ENCODE measurements at places on chromosomes 3 and 15. TPM values are rescaled to one million over a fixed set of nuclear protein-coding genes. Genes with fewer than 3 reads are reported as not detected.
A peak's percentile ranks its signal among the peaks of the same experiment; 100 is the strongest.

GRCh38 chr3:43926055-43926454, 235.3 kb downstream of the ABHD5 start:
- DNase-seq: no peak

DNA sequence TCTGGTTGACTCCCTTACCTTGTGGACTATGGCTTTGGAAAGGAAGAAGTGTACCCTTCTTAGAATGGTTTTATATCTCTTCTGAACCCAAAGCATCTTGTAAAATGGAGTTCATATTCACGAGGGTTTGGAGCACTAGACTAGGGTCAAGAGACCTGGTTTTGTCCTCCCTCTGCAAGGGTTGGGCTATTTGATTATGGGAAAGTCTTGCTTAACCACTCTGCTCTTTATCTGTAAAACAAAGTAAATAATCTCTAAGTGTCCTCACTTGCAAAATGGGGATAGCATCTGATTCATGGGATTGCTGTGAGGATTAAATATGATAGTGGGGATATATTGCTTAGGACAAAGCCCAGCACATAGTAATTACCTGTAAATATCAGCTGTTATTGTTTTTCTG, 17.9 kb upstream of the SLC2A2 start:
- DNase-seq: no peak

- DNase-seq: no peak
Measured at GRCh38 chr3:80424951-80425350, 657.2 kb upstream of the ROBO1 start.

DNA sequence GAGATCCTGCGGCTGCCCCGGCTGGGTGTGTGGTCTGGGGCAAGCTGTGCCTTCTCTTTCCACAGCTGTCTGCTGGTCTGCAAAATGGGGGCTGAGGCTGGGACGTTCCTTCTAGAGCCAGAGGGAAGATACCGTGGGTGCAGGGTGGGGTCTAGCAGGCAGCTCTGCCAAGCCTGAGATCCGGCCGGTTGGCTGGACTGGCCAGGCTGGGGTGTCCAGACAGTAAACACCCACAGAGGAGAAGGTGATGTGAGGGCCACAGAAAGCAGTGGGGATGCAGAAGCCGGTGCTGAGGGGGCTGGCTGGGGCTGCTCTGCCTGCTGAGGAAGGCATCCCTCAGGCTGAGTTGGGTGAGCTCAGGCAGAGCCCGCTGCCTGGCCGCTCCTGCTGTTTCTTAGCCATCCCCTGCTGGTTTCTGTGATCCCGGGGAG, 46.1 kb downstream of the FBLN2 start:
- DNase-seq: no peak

DNA sequence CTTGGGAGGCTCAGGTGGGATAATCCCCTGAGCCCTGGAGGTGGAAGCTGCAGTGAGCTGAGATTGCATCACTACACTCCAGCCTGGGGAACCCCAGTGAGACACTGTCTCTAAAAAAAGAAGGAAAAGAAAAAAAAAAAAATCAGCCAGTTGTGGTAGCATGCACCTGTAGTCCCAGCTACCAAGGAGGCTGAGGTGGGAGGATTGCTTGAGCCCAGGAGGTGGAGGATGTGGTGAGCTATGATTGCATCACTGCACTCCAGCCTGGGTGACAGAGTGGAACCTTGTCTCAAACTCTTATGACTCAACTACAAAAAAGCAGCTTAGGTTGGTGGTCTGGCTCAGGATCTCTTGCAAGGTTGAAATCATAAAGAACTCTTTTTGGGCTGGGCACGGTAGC, 19.3 kb upstream of the GPX1 start:
- peak; percentile 54 for DNase-seq

DNA sequence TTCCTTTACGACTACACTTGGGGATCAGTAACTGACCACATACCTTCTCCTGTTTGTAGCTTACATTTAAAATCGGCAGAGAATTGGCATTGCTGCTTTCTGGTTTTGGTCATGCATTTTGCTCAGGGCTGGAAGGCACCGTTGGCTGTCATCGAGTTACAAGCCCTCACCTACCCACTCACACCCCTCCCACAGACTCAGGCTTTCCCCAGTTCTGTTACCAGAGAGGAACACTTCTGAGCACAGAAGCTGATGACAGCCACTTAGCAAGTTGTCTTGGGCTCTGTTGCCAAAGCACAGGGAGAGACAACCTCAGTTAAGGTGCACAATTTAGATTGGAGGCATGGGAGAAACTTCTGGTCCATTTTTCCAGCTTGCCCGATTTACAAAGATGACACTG, 204.8 kb upstream of the TOPAZ1 start:
- no peak for DNase-seq

- no peak for DNase-seq
Measured at GRCh38 chr3:15941958-15942357, 144.2 kb upstream of the ANKRD28 start.

- DNase-seq: no peak
Measured at GRCh38 chr3:48826451-48826850, 21.2 kb downstream of the PRKAR2A start.

- DNase-seq: no peak
Measured at GRCh38 chr15:44193651-44194322, 1.3 kb downstream of the FRMD5 start.

GRCh38 chr15:69319384-69320375, 21.0 kb downstream of the PAQR5 start:
- no peak for DNase-seq

GRCh38 chr3:107992976-107993684, 97.7 kb downstream of the CD47 start:
- DNase-seq: no peak

- DNase-seq: peak; percentile 64
Measured at GRCh38 chr3:191328962-191329653, at the start of gene CCDC50. Gene CCDC50, plus strand, starts transcription at chr3:191329394. Its CDS starts 281 bp downstream, at chr3:191329675.

- DNase-seq: no peak
Measured at GRCh38 chr3:4824926-4825325, 154.3 kb upstream of the BHLHE40 start.

DNA sequence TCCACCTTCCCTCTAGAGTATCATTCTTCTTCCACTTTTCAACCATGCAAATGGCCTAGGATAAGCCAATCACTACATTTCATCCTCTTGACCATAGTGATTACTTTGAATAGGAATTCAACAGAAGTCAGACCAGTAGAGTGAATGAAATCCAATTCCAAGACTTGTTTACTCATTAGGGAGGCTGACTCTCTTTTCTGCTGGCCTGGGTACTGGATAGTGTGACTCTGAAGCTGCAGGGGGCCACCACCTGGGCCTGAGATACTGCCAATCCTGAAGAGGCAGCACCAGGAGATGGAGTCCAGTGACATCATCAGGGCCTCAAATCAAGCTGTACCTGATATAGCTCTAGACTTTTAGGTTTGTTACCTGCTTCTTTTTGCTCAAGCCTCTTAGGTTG, 7.0 kb upstream of the FSTL1 start:
- no peak for DNase-seq

DNA sequence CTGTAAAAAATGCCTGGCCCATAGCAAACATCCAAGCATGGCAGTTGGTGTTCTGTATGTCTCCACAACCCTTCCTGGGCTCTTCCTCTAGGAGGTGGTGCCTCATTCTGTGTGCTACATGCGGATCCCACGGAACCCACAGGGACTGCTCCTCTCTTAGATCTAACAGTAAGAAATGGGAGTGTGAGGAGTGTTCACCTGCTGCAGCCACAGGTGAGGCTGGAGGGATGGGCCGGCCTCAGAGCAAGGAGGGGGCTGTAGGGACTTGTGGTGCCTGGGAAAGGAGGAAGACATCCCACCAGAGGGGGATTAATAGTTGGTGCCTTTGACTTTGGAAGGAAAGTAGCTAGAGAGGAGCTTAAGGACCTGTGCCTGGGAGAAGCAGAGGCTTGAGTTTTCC, 22.2 kb downstream of the SEMA3G start:
- no peak for DNase-seq

GRCh38 chr15:51190424-51191068, 95.8 kb upstream of the TNFAIP8L3 start:
- DNase-seq: no peak

DNA sequence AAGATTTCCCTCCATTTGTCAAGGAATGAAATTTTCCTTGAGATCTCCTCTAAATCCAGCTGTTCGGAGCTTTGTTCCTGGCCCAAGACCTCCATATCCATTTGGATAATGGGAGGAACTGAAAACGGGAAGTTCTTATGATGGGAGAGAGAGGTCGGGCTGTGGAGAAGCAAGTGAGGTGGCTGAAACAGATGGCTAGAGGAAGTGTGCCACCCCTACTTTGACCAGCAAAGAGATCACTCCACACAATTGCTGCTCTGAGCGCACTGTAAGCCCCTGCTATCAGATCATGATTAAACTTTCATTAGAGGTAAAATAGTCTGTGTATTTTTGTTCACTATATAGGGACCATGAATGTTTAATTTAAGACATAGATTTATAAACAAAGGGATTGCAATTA, at the start of gene MINDY4B:
TSS of gene MINDY4B (minus strand) at position 101 of the 400 bp plus-strand sequence. CDS start at position 101, 0 bp downstream.
- DNase-seq: no peak

GRCh38 chr3:179174898-179175297, 26.7 kb downstream of the PIK3CA start:
- DNase-seq: no peak

DNA sequence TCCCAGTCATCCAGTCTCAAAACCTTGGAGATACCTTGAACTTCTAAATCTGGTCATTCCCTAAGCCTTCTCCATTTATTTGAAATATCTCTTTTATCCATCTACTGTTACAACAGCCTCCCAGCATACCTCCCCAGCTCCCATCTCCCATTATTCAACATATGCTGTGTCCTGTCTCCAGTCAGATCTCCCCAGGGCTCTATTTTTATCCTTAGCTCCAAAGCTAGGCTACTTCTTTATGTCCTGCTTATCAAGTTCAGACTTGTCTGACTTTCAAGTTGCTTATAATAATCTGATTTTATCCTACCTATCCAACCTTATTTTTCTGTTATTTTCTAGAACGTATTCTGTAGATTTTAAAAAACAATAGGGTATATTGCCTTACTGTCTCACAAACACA, 44.2 kb downstream of the IQGAP1 start:
- no peak for DNase-seq

UNC13C gene
- total RNA-seq: not detected

DISP2 gene
- total RNA-seq: 0.60 TPM

MYRIP gene
- not detected for total RNA-seq

GP5 gene
- total RNA-seq: 1.1 TPM

CATSPER2 gene
- 1.5 TPM for total RNA-seq

ZPLD1 gene
- not detected for total RNA-seq

ZNF620 gene
- 5.5 TPM for total RNA-seq
